Type B pancreatic cell (in vitro differentiated cells): ENCODE measurements at places on chromosomes 5 and 9. TPM values are rescaled to one million over a fixed set of nuclear protein-coding genes. Genes with fewer than 3 reads are reported as not detected.

Gene HMHB1
- not detected in 2 replicates for total RNA-seq

Gene ACOT12
- 0.46 and 0.74 TPM in 2 replicates for total RNA-seq

Gene GPR151
- total RNA-seq, result not detected in 2 replicates

Gene SPATA31D4
- total RNA-seq, result not detected in 2 replicates

Gene HAPLN1
- 3.1 and 5.5 TPM in 2 replicates for total RNA-seq

Gene IL3
- not detected in 2 replicates for total RNA-seq

Gene BTNL9
- total RNA-seq, result 0.19 and 0.39 TPM in 2 replicates
